ENCODE measurements at places on chromosomes 6 and 20.

DNA sequence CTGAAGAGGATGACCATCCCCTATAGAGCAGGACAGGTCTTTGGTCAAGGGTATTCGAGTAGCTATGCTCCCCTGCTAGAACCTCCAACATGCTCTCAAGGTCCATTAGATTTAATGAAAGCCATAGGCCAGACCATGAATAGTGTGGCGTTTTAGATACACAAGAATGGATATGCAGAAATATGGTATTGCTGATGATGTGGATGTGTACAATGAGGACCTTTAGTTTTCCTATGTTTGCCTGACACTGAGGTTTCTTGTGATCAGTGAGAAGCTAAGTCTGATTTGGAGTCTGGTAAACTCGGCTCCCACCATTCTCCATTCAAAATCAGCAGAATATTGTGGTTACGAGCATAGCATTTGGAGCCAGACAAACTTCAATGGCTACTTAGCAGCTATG is 125.6 kb downstream of the TSHZ2 start:
- DNase-seq: no peak

DNA sequence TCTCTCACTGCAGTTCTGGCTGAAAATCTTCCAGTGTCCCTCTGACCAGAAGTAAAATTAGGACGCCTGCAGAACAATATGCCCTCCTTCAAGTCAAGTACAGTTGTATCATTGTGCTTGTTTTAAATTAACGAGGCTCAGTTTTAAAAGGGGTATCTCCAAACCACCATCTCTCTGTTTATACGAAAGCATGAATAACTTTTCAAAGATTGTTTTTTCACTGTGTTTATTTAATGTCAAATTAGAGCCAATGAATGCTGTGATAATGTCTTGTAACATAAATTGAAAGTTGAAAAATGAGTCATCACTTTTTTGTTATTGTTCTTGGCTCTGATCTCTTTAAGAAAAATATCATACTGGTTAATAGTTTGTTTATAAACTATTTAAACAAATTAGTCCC is 230.7 kb upstream of the THEMIS start:
- DNase-seq: no peak

DNA sequence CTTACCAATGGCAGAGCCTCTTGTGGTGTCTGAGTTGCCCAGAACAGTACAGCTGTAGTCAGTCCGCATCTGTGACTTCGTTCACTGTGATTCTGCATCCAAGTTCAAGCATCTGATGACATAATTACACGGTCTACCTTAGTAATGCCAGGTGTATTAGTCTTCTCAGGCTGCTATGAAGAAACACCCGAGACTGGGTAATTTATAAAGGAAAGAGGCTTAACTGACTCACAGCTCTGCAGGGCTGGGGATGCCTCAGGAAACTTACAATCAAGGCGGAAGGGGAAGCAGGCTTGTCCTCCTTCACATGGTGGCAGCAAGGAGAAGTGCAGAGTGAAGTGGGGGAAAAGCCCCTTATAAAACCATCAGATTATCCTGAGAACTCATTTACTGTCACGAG is 163.9 kb upstream of the SULF2 start:
- DNase-seq: no peak

DNA sequence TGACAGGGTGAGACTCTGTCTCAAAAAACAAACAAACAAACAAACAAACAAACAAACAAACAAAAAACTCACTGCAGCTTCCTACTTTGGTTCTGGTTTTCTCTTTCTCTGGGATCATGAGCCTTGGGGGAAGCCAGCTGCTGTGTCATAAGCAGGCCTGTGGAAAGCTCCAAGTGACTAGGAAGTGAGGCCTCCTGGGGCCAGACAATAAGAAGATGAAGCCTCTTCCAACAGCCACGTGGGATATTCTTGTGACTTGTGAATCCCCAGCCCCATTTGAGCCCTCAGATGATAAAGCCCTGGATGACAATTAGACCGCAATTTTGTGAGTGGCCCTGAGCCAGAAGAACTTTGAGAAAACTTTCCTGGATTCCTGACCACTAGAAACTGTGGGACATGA is 11.4 kb downstream of the HLA-A start:
- DNase-seq: no peak

DNA sequence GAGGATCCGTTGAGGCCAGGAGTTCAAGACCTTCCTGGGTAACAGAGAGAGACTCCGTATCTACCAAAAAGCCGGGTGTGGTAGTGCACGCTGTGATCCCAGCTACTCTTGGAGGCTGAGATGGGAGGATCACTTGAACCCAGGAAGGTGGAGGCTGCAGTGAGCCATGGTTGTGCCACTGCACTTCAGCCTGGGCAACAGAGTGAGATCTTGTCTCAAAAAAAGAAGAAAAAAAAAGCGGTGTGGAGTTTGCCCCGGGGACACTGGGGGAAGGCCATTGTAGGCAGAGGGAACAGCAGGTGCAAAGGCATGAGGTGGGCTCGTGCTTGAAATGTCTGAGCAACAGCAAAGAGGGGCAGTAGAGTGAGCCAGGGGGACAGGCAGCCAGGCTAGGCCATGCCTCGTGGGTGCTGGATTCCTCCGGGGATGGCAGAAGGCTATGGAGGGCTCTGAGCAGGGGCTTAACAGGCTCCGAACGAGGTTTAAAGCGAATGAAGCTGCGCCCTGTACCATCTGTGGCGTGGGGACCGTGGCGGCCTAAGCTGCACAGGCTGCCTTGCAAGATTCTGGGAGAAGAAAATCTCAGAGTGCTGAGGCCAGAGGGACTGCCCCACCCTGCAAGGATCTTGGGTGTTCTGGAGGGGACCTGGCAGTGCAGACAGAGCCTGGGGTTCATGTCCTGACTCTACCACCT is 36.9 kb upstream of the NOL4L start:
- DNase-seq: no peak

DNA sequence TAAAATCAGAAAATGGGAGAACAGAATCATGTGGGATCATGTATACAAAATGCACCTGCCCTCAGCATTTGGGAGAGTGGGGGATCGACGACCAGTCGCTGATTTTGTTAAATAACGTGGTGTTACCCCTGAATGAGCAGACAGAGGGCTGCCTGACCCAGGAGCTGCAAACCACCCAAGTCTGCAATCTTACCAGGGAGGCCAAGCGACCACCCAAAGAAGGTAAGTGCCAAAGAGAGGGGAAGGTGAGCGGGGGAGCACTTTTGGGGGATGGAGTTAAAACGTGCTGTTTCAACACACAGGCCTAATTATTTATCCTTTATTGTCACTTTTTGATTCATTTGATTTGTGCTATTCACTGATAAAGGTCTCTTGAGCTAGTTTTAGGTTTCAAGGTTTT is 4.1 kb downstream of the ADGRB3 start:
- DNase-seq: no peak

DNA sequence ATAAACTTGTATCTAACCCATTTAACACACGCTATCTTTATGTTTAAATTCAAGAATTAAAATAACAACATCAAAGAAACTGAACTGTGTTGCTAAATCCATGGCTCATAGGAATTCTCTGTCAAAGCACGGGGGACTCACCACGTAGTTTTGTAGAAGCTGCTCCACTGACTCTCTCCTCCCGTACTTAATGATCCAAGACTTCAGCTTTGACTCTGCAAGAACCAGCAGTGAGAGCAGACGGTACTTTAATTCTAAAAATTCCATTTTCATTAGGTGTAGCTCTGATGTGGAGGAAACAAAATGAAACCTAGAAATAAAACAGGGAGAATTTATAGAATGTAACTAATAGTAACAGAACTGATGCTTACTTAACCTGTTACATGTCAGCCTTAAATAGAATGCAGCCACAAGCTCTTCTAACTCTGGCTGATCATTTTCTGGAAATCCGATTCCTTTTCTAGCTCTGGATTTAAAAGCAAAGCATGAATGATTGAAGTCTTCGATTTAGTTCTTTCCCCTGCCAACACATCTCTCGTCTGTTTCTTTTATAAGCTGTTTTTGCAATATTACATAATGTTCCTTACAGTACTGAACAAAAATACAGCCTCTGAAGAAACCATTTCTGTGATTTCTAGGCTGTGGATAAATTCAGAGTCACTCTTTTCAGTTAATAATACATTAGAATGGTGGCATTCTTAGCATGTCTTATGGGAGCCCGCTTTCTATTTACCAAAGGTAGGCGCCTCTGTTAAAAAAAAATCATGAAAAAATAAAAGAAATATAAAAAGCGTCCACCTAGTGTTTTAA is 165.5 kb downstream of the SYNE1 start:
- DNase-seq: no peak

GRCh38 chr6:28875191-28875747 is 48.5 kb downstream of the TRIM27 start:
- no peak for DNase-seq

- no peak for DNase-seq
Observed at GRCh38 chr6:154164397-154164796, 125.4 kb downstream of the OPRM1 start.
